Stimulated activated CD8-positive, alpha-beta memory T cell treated with anti-CD3 and anti-CD28 coated beads, Interleukin-15, amount 100 ng/mL, for 1 hour (primary cell): ENCODE measurements at places on chromosomes 7 and 10.

- DNase-seq = no peak
These were observed 23.7 kb upstream of the TRPV6 start for GRCh38 chr7:142908921-142909890.

DNA sequence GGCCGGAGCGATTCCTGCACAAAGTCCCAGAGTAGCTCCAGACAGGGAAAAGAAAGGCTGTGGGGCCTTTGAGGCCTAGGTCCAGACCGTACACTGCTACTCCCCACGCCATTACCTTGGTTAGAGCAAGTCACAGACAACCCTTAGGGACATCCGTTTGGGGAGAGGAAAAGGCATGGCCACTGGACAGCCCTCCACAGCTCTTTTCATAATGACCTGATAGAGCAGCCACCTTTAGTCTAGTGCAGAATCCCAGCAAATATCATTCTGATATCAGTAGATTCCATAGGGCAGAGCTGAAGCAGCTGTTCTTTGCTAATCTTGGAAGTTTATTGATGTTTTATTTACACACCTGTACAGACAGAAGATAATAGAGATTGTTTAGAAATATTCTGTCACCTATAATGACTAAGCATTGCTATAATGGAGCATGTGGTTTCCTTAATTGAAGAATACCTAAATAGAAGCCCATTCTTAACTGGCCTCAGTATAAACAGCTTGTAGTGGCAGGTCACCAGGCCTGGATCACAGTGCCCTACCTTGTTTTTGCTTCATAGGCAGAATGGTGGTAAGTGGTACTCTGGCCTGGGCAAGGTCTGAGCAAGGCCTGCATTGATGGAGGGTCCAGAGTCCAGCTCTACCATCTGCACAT, 27.9 kb downstream of the OGDH start:
- no peak for DNase-seq

DNA sequence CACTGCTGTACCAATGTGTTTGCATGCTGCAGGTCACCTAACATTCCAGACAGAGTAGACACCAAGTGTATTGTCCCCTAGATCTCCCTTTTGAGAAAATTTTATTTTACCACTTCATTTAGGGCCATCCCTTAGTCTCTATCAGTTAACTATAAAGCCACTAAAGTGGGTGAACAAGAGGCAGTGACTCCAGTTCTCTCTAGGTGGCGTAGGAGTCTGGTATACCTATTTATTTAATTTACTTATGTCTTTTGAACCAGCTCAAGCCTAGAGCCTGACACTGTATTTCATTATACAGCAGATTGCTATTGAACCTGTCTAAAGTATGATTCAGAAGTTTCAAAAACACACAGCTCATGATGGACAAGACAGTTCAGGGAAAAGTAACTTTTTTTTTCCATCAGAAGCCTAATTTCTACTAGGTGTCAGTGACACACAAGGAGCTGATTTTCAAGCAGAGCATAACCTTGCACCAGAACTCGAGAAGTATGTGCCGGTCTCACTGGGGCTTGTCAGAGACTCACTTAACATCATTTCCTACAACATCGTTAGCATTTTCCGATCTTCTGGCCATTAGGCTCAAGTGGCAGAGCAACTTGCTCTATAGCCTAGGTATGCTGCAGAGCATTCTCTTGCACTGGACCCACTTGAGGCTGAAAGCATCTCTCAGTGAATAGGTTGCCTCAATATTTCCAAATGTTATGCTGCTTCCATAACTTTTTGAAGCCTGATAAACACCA, 175.4 kb downstream of the CDC14C start:
- DNase-seq = no peak

- DNase-seq = no peak
These were observed 1.7 kb upstream of the CD36 start for GRCh38 chr7:80636709-80637108.

GRCh38 chr10:62046522-62047227, 145.2 kb downstream of the ARID5B start:
- no peak for DNase-seq

DNA sequence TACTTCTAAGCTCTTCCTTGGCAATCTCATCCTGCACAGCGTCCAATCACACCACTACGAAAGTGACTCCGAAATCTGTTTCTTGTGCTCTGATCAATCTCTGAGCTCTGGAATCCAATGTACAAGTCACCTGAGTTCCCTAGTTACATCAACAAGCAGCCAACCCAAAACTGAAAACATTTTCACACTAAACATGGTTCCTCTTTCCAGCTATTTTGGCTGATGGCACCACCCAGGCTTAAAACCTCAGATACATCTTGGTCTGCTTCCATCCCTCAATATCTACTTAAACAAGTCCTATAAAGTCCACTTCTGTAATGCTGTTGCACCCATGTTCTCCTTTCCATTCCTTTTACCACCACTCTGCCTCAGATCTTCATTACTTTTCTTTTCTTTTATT, 3.6 kb downstream of the BLOC1S2 start:
- DNase-seq = no peak

GRCh38 chr7:121330053-121330833, 1.4 kb downstream of the WNT16 start:
- DNase-seq = no peak

DNA sequence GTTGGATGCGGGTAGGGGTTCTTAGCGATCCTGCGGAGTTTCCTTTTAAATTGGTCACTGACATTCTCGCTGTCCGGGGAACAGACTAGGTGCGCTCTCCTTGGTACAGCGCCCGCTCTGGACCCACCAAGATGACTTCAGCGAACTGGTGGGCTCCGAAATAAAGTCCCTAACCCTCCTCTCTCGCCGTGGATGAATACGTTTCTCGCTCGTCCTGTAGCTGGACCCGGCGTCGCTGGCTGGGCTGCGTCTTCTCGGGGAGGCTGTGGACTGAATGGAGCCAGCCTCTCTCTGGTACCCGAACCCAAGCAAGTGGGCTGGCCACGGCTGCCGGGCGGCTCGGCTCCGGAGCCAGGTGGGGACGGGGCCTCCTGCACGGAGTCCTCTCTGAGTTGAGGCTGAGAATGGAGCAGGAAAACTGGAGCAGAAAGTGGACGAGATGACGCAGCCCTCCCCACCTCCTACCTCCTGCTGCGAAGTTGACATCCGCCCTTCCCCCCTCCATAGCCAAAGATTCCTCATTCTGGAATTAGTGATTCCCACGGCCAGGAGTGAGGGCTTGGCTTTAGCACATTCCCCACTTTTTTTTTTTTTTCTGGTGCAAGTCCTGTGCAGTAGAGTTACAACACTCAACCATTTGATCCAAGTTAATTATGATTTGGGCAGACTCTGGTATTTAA, 1.5 kb downstream of the UNC5B start:
- DNase-seq = no peak

- DNase-seq = no peak
These were observed 8.7 kb upstream of the BAZ1B start for GRCh38 chr7:73530800-73531199.

DNA sequence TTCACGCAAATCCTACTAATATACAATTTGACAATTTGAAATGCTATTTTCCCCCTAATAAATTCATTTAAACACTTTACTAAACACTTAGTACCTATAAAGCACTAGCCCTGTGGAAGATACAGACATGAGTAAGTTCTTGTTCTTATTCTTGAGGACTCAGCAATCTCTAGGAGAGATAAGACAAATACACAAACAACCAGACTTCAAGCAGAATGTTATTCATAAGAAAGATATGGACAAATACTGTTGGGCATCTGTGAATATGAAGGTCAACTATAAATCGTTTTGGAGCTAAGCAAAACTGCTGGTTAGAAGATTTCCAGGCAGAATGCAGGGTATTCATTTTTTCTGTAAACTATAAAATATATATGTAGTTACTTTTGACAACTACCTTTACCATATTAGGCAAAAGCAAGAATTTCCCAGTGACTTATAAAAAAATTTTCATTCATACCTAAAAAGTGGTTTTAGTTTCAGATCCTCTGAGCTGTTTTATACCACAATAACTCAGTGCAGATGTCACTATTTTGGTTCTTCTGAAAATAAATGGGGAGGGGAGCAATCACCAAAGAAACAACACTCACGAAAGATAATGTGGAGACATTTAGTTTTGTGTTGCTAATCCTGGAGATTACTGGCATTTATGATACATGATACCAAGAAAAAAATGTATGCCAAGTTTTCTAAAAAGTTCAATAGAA, 3.8 kb downstream of the VPS41 start:
- no peak for DNase-seq

- DNase-seq = no peak
These were observed 164.3 kb downstream of the CELF2 start for GRCh38 chr10:11181978-11182377.

DNA sequence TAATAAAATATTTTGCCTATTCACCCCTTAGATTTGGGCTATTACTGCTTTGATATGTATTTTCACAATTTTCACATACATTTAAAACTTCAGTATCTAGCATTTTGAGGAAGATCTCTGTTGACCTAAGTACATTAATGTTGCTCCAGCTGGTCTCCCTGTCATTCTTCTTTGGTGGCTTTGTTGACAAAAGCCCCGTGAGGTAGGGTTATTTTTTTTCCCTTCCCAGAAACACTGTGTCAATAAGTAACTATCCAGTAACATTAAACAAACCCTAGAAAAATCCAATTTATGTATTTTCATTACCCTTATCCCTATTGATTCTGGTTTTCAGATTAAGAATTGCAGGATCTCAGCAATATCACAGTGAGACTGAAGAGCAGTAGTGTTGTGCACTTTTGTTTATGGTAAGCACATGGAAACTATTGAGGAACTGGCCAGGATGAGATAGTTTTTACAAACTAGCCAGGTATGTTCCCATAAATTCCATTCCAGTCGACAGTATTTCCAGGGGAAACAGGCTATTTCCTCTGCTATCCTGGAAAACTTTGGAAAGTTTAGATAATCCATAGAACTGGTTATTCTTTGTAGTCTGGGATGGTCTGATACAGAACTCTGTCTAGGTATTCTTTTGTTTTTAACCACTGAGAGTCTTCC, 198.2 kb downstream of the PON1 start:
- no peak for DNase-seq

- no peak for DNase-seq
These were observed 32.4 kb downstream of the AKR1C4 start for GRCh38 chr10:5229019-5229418.

DNA sequence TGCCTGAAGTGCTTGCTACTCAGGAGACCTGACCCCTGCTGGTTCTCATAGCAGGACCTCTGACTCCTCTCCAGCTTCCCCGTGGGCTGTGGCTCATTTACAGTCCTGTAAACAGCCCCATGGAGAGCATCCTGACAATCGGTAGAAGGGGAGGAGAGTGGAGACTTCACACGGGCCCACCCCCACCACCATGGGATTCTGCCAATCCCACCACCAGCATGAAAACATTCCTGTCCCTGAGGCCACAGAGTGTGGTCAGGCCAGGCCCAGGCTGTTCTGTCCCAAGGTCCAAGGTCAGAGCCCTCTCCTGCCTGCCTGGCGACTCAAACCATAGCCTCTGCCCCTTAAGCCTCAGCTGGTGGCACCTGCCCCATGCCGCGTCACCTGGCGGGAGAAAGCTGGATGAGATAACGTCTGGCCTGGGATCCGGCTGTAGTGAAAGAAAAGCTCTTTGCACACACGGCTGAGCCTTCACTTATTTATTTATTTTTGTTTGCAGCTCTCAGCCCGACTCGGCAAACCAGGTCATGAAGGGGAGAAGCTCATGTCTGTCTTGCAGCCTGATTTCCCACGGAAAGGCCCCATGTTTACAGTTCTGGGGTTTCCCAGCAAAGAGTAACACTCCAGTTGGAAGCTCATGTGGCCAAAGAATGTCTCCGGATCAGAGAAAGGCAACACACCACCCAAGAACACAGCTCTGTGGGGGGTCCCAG, 293.6 kb upstream of the ZMIZ1 start:
- no peak for DNase-seq

- DNase-seq = no peak
These were observed 60.0 kb downstream of the RALA start for GRCh38 chr7:39683216-39683845.

DNA sequence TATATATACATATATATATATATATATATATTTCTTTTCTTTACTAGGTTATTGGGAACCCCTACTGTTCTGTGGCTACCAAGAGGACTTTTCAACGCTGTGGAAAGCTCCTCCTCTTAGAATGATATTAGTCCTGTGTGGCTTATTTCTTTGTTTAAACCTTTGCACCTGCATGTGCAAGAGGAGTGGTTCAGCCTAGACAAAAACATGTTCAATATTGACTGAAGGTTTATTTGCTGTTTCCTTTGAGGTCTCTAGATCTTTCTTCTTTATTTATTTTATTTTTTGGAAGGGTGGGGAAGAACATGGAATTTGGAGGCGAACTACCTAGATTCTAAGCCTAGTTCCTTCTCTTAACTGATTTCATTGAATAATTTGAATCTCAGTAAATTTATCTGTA, 118.1 kb downstream of the GNAT3 start:
- DNase-seq = no peak

DNA sequence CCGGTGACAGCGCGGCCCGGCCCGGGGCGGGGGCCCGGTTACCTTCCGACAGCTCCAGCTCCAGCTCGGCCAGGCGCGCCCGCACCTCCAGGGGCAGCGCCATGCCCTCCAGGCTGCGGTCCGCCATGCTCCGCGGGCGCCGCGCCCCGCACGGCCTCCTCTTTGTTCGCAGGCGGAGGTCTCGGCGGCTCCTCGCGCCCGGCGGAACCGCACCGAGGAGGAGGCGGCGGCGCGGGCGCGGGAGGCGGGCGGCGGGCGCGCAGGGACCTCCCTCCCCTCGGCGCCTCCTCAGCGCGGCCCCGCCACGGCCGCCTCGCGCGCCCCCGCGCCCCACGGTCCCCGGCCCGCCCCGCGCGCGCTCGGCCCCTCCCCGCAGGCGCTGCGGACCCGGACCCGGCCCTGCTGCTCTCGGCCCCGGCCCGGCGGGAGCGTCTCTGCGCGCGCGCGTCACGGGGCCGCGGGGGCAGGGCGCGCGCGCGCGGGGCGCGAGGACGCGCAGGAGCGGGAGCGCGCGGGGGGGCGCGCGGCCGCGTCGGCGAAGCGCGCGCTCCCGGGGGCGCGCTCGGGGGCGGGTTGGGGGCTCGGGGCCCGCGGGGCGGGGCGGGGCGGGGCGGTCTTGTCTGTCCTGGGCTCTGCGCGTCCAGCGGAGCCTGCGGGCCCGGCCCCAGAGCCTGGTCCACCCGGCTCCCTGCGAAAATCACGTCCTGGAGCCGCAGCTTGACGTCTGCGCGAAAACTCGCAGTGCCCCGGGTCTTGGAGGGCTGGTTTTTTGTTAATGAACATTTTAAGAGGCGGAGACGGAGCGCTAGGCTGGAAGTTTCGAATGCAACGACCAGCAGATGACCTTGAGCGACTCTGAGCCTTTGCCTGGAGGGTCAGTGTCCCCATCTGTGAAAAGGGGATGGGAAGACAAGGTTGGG, at the start of gene DIP2C:
TSS of gene DIP2C (minus strand) at position 217 of the 920 bp plus-strand sequence. CDS start at position 127, 90 bp downstream.
- DNase-seq = no peak

- no peak for DNase-seq
These were observed 60.2 kb downstream of the SEMA3E start for GRCh38 chr7:83588602-83589240.

GRCh38 chr10:125424191-125424847, 258.6 kb downstream of the TEX36 start:
- no peak for DNase-seq

GRCh38 chr10:16436367-16436757, 448 bp upstream of the PTER start:
- DNase-seq = no peak
